ENCODE measurements at places on chromosomes 12 and 14. TPM values are rescaled to one million over a fixed set of nuclear protein-coding genes. Genes with fewer than 3 reads are reported as not detected.

Gene GNPTAB
- total RNA-seq, result 36.0 TPM

DNA sequence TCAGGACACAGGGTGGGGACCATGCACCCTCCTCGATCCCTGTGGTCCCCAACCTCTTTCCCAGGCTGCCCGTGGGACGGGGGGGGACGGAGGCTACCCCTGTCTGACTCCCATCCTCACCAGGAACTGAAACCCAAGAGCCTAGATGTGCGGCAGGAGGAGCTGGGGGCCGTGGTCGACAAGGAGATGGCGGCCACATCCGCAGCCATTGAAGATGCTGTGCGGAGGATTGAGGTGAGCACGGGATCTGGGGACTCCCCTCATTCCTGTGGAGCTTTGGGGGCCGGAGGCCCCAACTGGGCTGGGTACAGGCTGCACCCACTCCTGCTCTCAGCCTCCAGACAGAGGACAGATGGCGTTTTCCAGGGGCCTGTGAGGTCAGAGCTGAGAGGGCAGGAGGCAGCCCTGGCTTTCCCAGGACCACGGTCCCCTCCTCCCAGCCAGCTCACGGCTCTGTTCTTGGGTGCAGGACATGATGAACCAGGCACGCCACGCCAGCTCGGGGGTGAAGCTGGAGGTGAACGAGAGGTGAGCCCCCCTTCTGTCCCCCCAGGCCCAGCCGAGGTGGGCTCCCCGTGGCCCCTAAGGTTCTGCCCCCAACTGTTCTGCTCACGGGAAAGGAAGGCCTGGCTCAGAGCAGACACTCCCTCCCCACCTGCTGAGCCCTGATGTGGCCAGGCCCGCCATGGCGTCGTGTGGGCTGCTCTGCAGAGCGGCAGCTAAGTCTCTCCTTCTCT is 24.2 kb downstream of the HIP1R start:
- 0 out of 2 replicates have a peak, but pooled peaks cover 2% of the 10 kb centered on the region for H3K36me3 ChIP-seq
- H3K4me1 ChIP-seq, result no peaks in the 10 kb centered on the region
- DNase-seq, result no peak

DNA sequence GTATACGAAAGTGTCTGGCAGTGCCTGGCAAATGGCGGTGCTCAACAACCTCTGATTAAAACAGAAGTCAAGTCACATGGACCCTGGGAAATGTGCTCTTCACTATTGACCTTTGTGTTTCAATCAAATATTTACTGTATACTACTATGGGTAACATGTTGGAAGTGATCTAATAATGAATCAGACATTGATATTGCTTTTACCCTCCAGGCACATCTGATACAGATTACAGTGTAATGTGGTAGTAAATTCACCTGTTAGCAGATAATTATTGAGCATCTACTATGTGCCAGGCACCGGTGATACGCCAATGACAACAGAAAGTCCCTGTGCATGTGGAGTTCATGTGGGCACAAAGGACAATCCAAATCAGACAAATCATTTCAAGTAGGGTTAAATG is 63.1 kb downstream of the STON2 start:
- no peaks in the 10 kb centered on the region for H3K36me3 ChIP-seq
- no peaks in the 10 kb centered on the region for H3K27me3 ChIP-seq
- no peak for DNase-seq
- no peak overlapping the region for H3K4me3 ChIP-seq

Gene RFLNA
- total RNA-seq, result not detected

Gene BEST3
- total RNA-seq, result not detected
